ENCODE measurements at places on chromosomes 3 and 15. TPM values are rescaled to one million over a fixed set of nuclear protein-coding genes. Genes with fewer than 3 reads are reported as not detected.
A peak's percentile ranks its signal among the peaks of the same experiment; 100 is the strongest.

- DNase-seq: no peak
Observed at GRCh38 chr15:41659190-41659589, 1.0 kb upstream of the MGA start.

DNA sequence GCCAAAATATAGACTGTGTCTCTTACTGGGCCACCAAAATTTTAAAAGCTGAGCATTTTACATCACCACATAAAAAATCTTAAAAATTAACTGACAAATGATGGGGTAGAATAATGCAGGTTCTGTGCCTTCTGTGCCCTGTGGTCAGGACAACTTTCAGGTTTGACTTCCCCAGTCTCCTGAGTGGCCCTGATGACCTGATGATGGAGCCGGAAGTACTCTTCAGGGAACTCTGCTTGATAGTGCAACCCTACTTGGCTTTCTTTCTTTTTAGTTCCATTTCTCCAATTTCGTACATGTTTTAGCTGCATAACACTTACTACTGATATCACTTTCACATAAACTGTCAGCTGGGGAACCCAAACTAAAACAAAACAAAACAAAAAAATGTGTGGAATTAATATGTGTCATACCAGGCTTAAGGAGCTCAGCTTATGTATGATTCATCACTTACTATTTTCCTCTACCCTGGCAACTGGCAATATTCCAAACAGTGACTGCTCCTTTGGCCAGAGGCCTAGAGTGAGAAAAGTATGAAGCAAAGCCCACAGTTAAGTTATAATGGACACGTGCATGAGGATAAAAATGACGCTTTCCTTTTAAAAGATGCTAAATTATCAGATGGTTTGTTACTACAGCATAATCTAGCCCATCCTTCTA lies 194.3 kb downstream of the BCHE start:
- peak; percentile 97 for DNase-seq

IMPG2 gene
- not detected for total RNA-seq

GRCh38 chr15:95698951-95699350 lies 631.5 kb upstream of the NR2F2 start:
- DNase-seq: no peak

- DNase-seq: no peak
Observed at GRCh38 chr3:47070770-47071169, 91.3 kb downstream of the NBEAL2 start.
